ENCODE measurements at places on chromosomes 12 and 14.
A peak's percentile ranks its signal among the peaks of the same experiment; 100 is the strongest.

DNA sequence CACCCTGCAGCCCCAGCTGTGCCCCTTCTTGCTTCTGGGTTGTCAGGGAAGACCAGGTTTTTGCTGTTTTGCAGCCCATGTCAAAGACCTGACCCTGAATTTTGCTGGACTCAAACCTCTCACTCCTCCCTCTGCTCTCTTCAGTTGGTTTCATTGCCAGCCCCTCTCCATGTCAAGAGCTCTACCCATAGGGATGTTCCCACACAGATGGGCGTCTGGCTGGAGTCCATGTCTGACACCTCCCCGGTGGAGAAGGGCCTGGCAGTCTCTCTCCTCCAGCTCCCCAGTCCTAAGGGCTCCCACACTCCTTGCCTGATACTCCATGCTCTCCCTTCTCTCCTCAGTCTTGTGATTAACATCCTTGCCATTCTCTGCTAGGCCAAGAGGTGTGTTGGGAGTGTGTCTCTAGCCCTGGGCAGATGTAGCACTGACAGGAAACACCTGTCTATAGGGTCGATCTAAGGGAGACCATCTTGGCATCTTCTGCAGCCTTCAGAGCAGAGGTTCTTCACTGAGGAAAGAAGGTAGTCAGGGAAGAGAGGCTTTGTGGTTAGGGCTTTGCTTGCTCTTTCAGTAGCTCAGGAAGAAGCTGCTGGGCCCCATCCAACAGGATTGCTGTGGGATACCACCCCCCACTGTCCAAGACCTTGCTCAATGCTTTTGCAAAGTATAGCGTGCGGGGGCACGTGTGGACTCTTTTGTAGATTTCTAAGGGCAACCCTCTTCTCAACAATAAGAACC lies 4.7 kb downstream of the ASIC1 start:
- no peak for DNase-seq

- DNase-seq, result peak; percentile 10
Measured at GRCh38 chr12:131452444-131452860, 258.4 kb upstream of the SFSWAP start.

DNA sequence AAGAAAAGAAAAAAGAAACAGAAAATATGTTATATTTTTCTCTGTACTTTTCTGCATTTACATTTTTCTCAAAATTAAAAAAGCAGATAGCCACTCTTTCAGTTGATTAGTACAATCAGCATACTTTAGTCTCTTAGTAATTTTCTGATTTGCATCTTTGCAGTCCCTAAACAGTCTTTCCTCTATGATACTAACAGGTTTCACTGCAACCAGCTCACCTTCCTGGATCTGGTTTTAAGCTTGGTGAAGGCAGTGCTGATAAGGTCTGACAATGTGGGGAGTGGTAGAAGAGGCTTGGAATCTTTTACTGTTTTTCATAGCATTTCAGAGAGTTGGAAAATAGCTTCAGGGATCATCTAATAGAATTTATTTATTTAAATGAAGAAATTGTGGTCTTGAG lies 457.6 kb downstream of the ZFP36L1 start:
- no peak for DNase-seq

DNA sequence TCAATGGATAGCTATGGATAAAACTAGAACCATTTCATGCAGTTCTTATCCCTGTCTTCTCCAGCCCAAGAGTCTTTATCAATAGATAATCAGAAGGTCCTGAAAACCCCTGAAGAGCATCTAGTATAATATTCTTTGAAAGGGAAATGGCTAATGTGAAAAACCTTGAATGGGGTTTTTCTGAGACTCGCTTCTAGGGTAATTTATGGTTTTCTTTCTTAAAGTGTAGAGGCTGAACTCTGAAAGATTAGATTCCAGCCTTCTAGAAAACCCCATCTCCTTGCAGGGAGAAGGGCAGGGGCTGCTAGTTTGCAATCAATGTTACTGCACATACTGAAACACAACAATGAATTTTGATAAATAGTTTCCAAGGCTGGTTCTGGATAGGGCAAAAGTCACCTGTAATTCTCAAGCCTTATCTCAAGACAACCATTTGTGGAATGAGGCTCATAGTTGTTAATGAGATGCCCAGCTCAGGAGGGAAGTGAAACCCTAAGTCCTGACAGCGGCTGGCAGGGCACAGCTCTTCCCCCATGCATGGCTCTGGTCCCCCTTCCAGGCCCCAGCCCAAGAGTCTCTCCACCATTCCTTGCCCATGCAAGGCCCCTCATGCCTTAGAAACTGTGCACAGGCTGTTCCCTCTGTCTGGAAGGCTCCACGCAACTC lies 33.7 kb upstream of the PYGL start:
- no peak for DNase-seq

- no peak for DNase-seq
Measured at GRCh38 chr14:36238666-36239363, 62.3 kb upstream of the PTCSC3 start.

GRCh38 chr14:100652744-100653143 lies 65.5 kb upstream of the BEGAIN start:
- DNase-seq, result no peak

DNA sequence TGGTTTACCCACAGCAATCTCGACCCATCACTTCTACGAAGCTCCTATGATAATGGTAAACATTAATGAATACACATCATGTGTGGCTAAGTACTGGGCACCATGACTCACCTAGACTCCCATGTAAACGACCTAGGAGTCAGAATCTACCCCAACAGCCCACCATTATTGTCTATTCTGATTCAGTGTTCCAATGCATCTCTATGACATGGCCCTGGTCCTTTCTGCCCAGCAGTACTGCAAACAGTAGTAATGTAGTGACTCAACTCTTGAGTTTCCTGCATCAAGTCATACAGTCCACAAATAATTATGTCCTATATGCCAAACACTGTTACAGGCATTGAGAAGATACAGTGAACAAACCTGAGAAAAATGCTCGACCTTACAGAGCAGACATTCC lies 14.6 kb downstream of the GTF2A1 start:
- no peak for DNase-seq

DNA sequence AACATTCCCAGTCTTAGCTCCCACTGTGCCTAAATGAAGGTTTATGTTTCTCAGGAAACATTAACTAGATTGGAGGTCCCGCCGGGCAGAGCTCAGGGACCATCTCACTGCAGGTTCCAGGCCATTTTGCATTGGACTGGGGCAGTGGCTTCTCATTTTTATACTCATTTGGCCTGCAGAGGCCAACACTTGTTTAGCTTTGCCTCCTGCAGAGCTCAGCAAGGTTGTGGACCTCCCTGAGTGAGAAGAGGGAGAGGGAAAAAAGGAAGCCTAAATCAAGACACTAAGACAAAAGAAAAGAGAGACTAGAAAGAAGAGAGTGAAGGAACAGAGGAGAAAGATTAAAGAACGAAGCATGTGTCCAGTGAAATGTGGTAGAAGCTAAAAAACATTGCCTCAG lies 280.3 kb downstream of the AKAP6 start:
- no peak for DNase-seq

DNA sequence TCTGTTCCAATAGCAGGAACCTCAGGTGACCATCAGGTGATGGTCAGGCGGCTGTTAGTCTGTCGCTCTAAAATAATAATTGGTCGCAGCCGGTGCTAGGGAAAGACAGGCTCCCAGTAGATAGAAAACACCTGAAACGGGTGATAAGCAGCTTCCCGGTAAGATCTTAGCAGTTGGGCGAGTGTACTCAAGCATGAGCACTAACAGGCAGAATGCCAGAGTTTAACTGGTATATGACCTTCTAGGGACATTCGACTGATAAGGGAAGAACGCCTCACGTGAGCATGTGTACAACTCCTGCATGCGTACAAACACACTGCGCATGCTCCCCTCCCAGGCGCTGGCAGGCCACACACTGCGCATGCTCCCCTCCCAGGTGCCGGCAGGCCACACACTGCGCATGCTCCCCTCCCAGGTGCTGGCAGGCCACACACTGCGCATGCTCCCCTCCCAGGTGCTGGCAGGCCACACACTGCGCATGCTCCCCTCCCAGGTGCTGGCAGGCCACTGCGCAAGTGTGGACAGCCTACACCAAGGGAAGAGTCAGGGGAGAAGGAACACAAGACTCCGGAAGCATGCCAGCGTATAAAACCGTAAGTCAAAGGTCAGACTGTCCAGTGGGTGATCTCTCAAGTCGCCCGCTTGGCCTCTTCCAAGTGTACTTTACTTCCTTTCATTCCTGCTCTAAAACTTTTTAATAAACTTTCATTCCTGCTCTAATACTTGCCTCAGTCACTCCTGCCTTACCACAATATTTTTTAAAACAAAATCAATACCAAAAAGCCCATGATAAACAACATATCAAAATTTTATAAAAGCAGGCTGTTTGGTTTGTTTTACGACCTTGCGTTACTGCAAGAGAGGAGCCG lies 24.5 kb downstream of the GPRC5D start:
- no peak for DNase-seq

- no peak for DNase-seq
Measured at GRCh38 chr12:77625441-77625840, 205.3 kb upstream of the NAV3 start.

- no peak for DNase-seq
Measured at GRCh38 chr14:53517270-53517960, 364.3 kb upstream of the DDHD1 start.

DNA sequence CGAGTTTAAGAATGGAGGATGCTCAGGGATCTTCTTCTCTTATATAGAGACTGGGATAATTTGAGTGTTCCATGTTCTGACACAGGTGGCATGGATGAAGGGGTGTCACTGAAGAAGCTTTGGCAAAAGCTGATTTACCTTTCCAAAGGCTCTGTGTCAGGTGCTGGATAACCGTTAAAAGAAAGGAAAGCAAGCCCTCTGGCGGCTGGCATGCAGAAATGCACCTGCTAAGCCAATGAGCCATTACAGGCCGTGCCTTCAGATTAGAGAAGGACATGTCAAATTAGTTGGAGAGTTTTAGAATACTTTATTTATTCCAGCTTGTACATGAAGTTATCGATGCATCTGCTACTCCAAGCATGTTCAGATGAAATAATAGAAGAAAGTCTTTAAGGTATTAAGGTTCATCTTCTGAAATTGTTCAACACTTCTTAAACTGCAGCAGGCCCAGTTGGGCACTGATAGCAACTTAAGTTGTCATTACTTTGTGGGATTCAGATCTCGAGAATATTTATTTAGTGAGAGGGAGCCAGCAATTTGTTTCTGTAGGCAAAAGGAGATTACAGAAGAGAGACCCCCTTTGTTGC lies 678.2 kb downstream of the NRXN3 start:
- no peak for DNase-seq

- DNase-seq, result no peak
Measured at GRCh38 chr12:38392554-38393144, 76.1 kb downstream of the ALG10B start.

DNA sequence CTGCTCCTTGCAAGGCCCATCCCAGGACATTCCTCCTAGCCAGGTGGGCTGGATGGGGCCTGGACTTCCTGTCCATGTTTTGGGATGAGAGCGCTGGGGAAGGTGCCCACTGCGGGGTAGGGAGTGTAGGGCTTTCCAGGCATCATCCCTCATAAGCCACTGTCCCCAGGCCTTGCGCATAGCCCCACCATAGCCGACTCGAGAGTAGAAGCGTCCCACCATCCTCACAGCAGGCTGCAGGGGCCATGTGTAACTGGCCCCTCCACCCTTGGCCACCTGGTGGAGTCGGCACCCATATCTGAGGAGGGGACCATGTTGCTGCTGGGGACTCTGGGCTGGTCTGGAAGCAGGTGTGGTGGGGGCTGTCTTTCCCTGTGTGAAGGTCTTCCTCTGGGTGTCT lies 30.5 kb downstream of the SH2B3 start:
- DNase-seq, result no peak

- no peak for DNase-seq
Measured at GRCh38 chr12:105222284-105222655, 13.7 kb downstream of the APPL2 start.

DNA sequence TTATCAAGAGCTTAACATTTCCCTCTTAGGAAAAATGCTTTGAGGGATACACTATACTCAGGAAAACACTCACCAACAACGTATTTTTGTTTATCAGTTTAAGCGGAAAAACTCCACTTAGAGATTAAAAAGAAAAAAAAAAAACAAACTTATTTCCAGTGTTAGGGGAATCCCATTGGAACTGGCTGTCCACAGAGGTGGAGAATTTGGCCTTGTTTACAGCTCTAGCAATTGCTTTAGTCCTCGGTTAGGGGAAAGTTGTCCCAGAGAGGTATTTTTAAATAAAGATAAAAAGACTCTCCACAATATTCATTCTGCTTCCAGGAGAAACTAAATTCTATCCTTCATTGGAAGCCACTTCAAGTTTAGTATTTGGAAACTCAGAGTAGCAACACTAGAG lies 21.6 kb upstream of the BMP4 start:
- DNase-seq, result no peak

GRCh38 chr14:21846227-21846885 lies 172.7 kb upstream of the OR4E1 start:
- peak; percentile 54 for DNase-seq

GRCh38 chr12:108575199-108575912 lies 13.0 kb downstream of the ISCU start:
- DNase-seq, result no peak

- no peak for DNase-seq
Measured at GRCh38 chr12:2919249-2919648, 28.6 kb downstream of the TULP3 start.

- DNase-seq, result no peak
Measured at GRCh38 chr12:26359576-26359975, 164.2 kb downstream of the SSPN start.

Measured in stimulated activated CD4-positive, alpha-beta T cell treated with anti-CD3 and anti-CD28 coated beads, TNF-alpha, amount 100 ng/mL, for 48 hours (primary cell).